ENCODE measurements at places on chromosomes 5 and 9.

DNA sequence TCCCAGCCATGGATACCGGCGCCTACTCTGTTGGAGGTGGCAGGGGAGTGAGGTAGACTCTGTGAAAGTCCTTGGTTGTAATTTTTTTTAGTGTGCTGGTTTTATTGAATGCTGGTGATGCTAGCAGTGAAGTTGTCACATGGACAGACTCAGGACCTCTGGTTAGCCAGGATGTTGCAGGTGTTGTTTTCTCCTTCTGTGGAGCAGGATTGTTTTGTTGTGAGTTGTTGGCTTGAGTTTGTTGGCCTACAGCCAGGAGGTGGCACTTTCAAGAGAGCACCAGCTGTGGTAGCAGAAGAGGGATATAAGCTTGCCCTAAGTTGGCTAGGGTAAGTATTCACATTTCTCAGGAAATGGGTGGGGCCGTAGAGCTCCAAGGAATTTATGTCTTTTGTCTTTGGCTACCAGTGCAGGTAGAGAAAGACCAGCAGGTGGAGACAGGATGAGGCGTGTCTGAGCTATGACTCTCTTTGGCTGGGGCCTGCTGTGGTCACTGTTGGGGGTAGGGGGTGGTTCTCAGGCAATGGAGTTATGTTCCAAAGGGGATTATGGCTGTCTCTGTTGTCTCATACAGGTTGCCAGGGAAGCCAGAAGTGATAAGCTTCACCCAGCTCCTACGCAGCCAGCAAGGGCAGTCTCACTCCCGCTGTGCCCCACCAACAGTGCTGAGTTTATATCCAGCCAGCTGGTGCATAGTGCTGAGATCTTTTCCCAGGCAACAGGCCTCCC, 248.7 kb downstream of the TAF11L14 start:
- DNase-seq: no peak

GRCh38 chr9:136327304-136327974, at the start of gene GPSM1:
GPSM1 (plus strand) TSS chr9:136327539; CDS start chr9:136327696, 157 bp downstream.
- no peak for DNase-seq

GRCh38 chr9:130508218-130508617, 63.5 kb downstream of the ASS1 start:
- DNase-seq: no peak

DNA sequence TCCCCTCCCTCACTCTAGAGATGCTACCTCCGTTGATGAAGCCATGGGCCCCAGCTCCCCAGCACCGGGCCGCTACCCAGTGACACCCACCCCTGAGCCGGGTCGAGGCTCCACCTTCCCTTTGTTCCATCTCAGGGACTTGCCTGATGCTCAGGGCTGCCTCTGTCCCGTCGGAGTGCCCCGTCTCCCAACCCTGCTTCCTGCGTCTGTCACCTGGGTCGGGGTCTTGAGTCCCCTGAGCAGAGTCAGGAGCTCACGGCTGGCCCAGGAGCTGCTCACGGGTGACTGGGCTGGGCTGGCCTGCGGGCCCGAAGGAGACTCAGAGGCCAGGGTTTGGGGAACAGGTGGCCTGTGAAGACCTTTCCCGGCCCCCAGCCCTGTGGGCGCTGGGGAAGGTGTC, 85.3 kb downstream of the KCNT1 start:
- no peak for DNase-seq

GRCh38 chr5:173815571-173815970, 72.6 kb upstream of the CPEB4 start:
- DNase-seq: no peak

DNA sequence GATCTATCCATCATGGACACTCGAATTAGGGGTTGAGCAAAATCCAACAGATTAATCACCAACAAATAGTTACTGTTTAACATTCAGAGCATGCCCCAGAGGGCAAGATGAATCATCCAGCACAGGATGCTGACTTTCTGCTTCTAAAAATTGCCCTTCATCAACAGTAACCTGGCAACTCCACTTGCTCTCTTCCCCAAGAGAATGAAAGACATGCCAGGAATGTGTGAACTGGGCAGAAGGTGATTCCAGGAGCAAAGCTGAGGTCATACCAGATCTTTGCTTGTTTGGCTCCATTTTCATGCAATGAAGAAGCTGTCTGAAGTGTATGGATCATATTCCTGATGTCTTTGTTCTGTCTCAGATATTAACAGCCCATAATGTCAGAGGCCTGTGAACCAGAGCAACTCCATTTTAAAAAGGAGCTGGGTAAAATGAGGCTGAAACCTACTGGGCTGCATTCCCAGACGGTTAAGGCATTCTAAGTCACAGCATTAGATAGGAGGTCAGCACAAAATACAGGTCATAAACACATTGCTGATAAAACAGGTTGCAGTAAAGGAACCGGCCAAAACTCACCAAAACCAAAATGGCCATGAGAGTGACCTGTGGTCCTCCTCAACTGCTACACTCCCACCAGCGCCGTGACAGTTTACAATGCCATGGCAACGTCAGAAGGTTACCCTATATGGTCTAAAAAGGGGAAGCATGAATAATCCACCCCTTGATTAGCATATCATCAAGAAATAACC, 2.5 kb upstream of the ZNF367 start:
- peak; percentile 40 for DNase-seq

GRCh38 chr5:72141440-72142355, 34.4 kb downstream of the MAP1B start:
- no peak for DNase-seq

- DNase-seq: no peak
These were observed 50.0 kb upstream of the SH3GL2 start for GRCh38 chr9:17528859-17529258.

GRCh38 chr5:68189171-68189570, 26.4 kb upstream of the PIK3R1 start:
- no peak for DNase-seq

DNA sequence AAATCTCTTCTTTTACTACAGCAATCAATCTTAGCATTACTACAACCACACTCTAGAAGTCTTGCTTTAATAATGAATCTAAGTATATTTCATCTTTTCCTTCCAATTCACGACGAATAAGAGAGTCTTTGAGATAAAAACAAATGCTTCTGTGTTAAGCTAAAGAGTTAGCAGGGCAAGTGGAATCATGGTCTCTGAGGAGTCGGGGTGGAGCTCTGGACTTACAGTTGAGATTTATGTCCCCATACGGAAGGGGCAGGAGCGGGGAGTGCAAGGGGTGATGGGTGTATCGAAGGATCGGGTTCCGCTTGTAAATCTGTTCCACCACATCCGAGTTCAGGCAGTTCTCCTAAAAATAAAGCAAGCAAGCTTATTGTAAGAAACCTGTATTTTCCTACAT, 59.0 kb upstream of the RETREG1 start:
- no peak for DNase-seq

DNA sequence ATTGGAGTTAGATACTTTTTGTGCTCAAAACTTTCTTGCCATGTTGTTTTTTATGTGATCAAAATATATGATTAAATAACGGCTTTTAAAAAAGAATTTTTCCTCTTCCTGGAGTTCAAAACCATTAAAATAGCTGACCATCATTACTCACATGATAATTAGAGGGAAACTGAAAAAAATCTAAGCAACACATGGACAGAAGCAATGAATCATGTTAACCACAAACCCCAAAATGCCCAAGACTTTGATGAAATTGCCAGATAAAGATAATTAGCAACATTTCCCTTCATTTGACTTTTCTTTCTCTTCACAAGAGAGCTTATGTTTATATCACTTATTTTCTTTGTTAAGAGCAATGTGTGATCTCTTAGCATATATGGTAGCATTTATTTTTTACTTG, 1294.2 kb downstream of the EFNA5 start:
- no peak for DNase-seq

DNA sequence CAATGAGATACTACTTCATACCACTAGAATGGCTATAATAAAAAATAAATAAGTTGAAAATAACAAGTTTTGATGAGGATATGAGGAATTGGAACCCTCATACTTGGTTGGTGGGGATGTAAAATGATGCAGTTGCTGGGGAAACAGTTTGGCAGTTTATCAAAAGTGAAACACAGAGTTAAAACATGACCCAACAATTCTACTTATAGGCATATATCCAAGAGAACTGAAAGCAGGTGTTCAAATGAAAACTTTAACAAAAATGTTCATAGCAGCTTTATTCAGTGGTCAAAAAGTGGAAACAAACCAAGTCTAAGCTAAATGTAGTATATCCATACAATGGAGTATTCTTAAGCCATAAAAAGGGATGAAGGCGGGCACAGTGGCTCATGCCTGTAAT, 13.1 kb upstream of the LHFPL2 start:
- no peak for DNase-seq
